ENCODE measurements at places on chromosomes 2 and 18. TPM values are rescaled to one million over a fixed set of nuclear protein-coding genes. Genes with fewer than 3 reads are reported as not detected.

DNA sequence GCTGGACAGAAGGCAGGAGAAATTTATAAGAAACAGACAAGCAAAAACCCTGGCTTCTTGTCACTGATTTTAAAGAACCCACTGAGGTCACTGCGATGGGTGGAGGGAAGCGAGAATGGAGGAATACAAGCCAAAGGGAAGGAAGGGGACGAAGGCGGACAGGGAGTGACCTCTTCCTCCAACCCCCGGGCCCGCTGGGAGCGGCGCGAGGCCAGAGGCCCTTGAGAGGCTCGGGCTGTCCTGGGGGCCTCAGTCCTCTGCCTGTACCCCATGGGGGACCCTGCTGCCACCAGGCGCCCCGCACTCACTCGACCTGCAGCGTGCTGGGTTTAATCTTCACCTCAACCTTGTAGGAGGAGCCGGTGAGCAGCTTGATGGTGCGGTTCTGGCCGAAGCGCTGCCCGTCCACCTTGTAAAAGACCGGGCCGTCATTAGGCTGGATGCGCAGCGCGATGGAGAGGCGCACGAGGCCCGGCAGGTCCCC is 793 bp downstream of the CNRIP1 start:
- DNase-seq: peak; percentile 72

GRCh38 chr2:21035282-21035973 is 8.4 kb downstream of the APOB start:
- DNase-seq: no peak

- no peak for DNase-seq
Observed at GRCh38 chr18:79511271-79511670, 115.5 kb downstream of the NFATC1 start.

Gene DSEL
- 20.8 TPM for total RNA-seq

Gene IL36B
- not detected for total RNA-seq

Measured in GM23338 (cell line).